ENCODE measurements at places on chromosomes 11 and 22.

DNA sequence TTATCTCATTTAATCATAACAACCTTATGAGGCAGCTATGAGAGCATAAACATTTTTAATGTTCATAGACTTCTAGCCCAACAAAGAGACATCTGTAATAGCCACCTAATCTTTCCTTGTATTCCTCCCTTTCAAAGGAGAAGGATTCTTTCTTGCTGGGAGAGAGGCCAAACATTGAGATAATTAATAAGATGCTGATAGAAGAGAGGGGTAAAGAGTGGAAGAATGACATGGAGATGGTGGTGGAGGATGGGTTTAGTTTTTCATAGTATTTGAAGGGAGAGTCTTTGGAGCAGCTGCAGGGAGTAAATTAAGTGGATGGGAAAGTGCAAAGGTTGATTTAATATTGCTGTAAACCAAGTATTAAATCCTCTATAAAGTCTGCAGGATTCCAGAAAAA lies 57.9 kb downstream of the ARL14EP start:
- no peak for DNase-seq

DNA sequence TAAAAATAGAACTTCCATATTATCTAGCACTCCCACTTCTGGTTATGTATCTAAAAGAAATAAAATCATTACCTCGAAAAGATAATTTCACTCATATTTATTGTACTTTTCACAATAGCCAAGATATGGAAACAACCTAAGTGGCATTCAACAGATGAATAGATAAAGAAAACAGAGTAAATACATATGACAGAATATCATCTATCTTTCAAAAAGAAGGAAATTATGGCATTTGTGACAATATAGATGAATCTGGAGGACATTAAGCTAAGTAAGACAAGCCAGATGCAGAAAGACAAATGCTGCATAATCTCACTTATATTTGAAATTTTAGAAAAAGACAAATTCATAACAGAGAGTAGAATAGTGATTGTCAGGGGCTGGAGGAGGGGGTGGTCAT lies 590.0 kb upstream of the ANO3 start:
- DNase-seq, result no peak

DNA sequence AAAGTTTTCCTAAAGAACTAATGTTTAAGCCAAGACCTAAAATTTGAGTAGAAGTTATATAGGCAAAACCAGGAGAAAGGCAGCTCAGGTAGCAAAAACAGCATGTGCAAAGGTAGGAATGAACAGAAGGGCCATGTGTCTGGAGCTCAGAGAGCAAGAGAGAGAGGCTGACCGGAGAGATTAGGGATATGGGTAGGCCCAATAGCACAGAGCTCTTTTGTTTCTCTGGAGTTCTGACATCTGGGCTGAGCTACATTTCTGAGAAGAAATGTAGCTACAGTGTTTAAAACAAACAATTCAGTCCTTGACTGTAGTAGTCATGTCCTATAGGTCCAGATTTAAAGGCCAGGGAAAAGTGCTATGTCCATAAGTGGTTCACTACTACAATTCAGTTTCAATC lies 4.5 kb downstream of the C11orf97 start:
- DNase-seq, result no peak

DNA sequence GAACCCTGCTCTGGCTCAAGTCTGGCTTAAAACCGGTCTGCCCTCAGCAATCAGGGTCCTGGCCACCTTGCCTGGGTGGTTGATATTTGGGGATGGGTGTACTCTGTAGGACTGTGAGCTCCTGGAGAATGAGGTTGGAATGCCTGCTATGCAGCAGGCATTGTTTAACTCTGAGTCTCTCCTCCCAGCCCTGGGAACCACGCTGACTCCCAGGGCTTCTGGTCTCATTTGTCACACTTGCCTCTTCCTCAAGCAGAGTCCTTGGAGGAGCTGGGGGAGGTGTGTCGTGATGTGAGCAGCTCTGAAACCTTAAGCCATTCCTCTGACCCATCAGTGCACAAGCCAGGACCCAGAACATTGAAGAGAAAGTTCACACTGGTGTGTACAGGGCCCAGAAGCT lies 340.1 kb downstream of the MN1 start:
- no peak for DNase-seq

GRCh38 chr11:74462009-74462408 lies 5.3 kb downstream of the KCNE3 start:
- DNase-seq, result no peak

- DNase-seq, result no peak
Measured at GRCh38 chr11:36407356-36407755, 102.7 kb downstream of the TRAF6 start.

GRCh38 chr11:103024086-103024485 lies 67.9 kb downstream of the DCUN1D5 start:
- no peak for DNase-seq

DNA sequence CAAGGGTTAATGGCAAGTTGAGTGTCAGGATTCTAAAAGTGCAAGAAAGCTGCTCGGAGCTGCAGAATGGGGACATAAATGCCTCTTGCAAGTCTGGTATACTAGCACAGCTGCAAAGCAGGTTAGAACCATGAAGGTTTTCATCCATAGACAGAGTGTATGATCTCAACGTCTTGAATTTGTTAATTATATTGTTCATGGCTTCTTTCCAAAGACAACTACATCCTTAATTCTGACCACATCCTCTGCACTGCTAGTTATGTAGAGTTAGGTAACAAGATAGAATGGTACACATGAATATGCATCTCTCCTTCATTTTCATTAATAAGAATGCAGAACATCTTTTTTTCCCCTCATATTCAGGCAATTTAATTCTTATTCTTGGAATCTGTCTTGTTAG lies 34.2 kb downstream of the EXPH5 start:
- DNase-seq, result no peak

- DNase-seq, result no peak
Measured at GRCh38 chr11:102005306-102005705, 41.9 kb upstream of the CFAP300 start.

- DNase-seq, result no peak
Measured at GRCh38 chr11:133579165-133580031, 47.1 kb upstream of the OPCML start.

DNA sequence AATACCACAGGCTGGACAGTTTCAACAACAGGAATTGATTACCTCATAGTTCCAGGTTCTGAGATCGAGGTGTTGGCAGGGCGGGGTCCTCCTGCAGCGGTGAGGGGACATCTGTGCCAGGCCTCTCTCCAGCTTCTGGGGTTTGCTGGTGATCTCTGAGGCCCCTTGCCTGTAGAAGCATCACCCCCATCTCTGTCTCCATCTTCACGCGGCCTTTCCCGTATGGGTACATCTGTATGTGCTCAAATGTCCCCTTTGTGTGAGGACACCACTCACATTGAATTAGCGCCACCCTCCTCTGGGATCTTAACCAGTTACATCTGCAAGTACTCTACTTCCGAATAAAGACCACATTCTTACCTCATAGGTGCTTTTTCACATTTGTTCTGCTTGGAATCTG lies 1029.9 kb downstream of the BRD1 start:
- DNase-seq, result no peak

DNA sequence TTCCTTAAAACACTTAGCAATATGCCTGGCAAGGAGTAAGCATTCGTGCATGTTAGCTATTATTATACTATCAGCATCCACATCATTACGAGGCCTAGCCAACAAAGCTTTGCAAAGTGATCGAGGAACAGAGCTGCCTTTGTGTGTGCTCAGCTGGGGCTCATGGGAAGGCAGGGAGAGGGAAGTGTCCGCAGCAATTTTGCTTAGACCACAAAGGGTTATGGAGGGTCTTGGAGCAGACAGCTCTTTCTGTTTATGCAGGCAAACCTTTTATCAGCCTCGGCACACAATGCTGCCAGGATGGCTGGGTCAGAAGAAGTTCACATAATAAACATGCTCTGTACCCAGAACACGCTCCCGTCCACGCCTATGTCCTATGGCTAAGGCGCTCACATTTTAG lies 10.9 kb upstream of the DKK3 start:
- no peak for DNase-seq

DNA sequence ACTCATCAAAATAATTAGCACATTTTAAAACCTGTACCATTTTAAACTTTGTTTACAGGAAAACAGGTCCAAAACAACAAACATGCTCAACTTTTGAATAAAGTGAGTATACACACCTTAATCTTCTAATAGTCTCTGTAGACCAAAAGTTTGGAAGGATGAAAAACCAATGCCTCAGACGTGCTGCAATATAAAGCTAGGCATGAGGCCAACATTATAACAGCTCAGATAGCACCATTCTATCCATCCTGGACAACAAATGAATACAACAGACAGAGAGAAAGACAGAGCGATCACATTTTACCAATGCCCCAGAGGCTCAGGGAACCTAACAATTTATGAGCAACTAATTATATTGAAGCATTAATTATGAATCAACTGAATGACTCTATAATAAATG lies 77.0 kb downstream of the PAK1 start:
- no peak for DNase-seq

GRCh38 chr11:36249246-36249645 lies 40.0 kb downstream of the COMMD9 start:
- DNase-seq, result no peak

GRCh38 chr11:2666401-2666741 lies 33.4 kb downstream of the KCNQ1OT1 start:
- no peak for DNase-seq

DNA sequence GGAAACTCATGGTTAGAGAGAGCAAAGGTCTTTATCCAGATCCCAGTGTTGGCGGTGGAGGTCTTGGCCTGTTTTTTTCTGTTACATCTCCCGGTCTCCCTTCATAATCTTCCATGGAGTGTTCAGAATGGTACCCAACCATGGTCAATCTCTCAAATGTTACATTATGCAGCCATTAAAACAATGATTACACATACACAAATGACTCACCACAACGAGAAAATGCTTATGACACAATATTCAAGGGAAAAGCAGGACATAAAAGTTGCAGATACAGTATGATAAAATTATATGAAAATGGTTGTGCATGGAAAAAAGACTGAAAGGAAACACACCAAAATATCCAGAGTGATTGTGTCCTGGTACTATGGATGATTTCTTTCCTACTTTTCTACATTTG lies 17.8 kb upstream of the CSNK1E start:
- DNase-seq, result no peak

DNA sequence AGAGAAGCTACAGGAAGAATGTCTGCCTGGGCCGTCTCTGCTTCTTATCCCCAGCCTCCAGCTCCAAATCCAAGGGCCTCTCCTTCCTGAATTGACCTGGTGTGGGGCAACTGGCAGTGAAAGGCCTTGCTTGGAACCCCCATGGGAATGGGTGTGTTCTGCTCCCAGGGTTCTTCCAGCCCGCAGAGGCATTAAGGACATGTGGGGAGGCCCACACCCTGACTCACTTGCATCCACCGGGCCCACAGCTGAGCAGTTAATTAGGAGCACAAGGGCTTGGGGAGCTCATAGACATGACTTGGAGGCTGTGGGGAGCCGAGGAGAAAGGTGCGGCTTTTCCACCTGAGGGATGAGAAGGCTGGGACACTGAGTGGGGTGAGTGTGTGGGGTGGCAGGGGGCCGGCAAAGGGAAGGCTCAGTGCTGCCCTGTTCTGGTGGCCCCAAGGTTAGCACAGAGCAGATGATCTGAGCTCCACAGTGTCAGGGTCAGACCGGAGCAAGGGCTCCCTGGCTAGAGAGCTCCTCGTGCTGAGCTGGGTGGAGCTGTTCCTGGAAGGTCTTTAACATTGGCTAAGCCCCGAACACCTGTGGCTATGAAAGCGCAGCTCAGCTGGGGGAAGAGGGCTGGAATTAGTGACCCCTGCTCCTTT lies 64.5 kb upstream of the NECTIN1 start:
- no peak for DNase-seq

DNA sequence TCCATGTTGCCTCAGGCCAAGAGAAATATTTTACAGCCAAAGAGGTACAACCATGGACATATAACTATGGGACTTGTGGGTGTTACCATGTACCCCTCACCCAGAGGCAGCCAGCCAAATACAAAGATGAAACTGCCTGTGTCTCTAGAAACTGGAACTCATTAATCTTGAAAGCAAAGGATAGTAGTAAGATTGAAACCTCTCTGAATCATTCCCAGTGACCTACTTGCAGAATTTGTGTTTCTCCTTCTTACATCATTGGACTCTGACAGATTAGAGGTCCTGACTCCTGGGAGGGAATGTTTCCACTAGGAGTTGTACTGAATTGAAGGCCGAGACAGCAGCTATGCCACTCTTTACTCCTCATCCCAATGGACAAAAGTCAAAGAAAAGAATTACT lies 257.4 kb upstream of the UBASH3B start:
- DNase-seq, result no peak

- DNase-seq, result no peak
Measured at GRCh38 chr22:35418088-35418487, 18.1 kb downstream of the MCM5 start.

DNA sequence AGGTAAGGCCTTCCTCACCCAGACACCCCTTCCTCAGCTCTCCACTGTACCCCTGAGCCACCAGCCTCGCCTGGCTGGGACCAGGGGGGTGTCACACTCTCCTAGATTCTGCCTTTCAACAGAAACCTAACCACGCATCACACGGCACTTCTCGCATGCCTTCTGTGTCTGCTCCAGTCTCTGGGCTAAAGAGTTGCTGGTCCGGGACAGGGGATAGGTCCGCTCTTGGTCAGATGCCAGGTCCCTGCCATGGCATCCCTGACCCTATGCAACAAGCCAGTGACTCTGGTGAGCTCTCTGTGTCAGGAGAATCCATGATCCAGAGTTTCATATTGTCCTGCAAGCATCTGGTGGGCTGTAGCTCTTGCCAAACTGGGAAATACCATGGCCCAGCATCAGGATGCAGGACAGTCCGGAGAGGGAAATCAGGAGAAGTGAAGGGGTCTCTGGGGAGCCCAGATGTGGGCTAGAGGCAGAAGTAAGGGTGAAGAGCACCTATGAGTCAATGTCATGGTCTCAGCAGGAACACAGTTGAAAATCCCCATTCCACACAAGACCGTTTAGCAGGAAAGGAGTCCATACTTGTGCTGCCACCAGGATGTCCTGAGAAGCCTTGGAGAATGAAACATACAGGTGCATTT lies 14.1 kb downstream of the IGLL5 start:
- no peak for DNase-seq

GRCh38 chr11:44947114-44947513 lies 3.6 kb downstream of the TP53I11 start:
- DNase-seq, result no peak

DNA sequence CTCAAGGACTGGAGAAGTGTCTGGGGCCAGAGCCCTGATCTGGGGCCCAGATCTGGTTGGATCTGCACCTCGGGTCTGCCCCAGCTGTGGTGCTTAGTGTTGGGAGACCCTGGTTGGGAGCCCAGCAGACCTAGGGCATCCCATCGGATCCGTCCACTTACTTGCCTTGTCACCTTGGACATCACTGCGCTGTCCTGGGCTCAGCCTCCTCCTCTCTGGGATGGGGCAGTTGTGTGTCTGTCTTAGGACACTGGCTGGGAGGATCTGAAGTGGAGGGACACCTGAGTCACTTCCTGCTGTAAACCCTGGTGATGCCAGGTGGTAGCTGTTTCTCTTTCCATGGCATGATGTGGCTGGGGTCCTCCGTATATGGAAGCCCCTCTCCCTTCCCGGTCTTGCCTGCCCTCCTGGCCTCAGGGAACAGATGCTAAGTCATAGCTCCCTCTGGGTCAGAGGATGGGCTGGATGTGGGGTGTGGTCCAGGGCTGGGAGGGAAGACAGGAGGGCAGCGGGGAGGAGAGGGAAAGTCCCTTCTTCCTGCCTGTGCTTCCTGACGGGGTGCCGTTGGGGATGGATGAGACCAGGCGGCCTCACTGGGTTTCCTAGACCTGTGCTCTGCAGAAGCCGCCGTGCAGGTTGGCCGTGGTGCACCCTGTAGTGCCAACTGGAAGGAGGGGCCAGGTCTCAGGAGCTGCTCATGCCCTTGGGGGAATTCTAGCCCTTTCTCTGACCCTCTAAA lies 12.1 kb upstream of the OMP start:
- DNase-seq, result no peak
